WTC11 (cell line): ENCODE measurements at places on chromosomes 11 and 22.

- DNase-seq, result no peak
Measured at GRCh38 chr22:49613511-49614270, 214.0 kb downstream of the BRD1 start.

DNA sequence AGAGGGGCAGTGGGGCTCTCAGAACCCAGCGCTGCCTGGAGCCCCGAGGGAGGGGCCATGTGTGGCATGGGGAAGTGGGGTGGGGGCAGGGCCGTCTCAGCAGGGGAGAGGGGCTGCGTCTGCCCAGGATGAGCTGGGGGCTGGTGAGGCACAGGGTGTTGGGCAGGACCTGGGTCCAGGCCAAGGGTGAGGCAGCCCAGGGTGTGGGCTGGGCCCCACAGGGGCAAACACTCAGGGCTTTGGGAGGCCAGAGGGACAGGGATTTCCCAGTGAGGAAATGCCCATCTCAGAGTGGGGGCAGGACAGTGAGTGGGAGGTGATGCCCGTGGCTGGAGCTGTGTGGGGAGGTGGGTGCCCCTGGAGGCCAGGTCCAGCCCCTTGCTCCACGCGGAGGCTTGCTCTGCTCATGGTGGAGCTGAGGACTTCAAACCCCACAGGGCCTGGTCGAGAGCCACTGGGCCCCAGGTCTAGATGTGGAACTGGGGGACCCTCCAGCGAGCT, 5.4 kb downstream of the PLXNB2 start:
- no peak for DNase-seq

DNA sequence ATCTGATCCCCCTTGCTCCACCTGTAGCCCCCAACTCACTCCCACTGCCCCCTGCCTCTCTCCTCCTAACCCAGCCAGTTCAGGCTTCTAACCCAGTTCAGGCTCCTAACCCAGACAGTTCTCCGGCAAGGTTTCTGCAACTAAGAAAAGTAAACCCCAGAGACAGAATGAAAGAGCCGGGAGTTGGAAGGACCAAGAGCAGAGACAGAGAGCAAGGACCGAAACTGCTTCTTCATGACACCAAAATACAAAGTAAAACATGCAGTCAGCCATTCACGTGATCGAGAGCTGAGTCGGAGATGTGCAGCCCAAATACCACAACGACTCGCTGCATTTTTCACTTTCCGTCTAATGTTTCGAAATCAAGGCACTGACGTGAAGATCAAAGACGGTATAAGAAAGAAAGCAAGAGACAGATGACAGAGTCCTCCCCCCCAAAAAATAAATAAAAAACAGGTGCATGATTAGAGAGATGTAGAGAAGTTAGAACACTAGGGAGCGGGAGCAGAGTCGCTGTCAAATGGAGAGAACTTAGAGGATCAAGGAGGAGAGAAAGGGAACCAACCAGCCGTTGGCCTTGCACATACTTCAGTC, 884 bp downstream of the IL10RA start:
- DNase-seq, result no peak

DNA sequence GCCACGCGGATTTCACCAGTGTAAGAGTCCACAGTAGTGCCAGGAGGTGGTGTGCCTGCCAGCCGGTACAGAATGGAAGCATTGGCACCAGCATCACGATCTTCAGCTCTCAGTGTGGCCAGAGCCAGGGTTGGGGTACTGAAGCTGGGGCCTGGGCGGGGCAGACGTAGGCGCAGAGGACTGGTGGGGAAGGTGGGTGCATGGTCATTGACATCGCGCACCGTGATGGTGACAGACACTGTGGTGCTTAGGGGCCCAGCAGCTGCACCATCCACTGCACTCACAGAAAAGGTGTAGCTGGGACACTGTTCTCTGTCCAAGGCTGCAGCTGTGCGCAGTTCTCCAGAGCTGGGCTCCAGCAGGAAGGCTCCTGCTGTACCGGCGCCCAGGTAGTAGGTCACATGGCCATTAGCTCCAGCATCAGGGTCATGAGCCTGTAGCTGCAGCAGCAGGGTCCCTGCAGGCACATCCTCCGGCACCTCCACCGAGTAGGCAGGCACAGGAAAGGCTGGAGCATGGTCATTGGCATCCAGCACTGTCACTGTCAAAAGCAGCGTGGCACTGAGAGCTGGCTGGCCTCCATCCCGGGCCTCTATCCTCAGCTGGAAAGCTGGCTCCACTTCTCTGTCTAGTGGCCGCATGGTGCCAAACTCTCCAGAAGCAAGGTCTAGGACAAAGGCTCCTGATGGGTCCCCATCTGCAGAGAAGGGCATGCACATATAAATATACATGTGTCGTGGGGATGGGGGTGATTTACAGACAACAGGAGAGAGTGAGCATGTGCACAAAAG, 7.9 kb upstream of the TPP1 start:
- no peak for DNase-seq
